ENCODE measurements at places on chromosomes 3 and 15.

DNA sequence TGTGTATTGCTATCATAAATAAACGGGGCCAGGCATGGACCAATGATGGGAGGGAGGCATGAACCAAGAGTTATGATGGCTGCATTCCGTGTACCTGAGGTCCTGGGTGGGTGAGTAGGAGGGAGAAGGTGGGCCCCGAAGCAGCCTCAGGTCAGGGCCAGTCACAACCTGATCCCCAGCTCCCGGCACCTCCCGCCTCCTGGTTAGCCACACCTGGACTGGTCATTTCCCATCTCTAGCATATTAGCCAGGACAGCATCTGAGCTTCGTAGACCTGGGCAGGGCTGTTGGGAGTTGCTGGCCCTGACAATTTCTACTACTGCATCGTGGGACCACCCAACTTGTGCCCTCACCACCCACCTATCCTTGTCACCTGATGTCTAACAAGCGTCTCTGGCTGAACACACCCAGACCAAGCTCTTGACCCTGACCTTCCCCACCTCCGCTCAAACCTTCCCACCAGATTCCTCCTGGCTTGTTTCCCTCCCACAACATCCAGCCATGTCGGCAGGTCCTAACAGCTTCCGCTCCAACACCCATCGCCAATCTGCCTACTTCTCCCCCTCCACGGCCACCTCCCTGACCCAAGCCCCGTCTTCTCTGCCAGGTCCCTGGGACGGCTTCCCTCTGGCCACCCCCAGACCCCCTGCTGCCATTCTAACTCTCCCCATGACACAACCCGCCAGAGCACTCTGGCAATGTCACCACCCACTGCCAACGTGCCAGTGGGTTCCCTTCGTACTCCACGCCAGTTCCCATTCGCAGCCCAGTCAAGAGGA lies 133.8 kb upstream of the IQSEC1 start:
- DNase-seq = no peak

DNA sequence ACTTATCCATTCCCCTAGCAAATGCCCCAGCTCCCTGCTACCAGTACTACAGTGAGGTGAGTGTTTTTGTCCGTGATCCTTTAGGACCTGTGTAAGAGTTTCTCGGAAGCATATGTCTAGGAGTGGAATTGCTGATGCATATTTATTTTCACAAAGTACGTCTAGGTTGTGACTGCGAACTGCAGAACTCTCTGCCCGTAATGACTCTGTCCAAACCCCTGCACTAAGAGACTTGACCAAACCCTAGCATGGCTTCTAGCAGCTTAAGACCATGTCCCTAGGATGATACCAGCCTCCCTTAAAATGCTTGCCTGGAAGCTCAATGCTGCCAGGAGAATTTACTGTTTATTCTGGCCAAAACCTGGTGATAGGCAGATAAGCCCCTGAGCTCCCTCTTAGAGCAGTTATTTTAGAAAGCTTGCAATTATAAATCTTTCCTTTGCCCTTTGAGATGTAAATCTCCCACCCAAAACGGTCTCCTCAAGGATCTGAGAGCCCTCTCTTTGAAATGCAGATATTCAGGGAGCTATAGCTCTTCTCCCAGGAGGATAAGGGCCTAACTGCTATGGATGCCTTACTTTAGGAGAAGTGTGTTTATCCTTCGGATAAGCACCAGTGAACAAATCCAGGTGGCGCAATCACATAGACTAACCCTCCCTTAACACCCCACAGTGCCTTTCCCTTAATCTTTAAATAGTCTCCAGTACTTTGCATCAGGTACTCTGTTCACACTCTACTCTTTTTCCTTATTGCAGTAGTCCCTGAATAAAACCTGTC lies 14.7 kb upstream of the CA12 start:
- DNase-seq = no peak

DNA sequence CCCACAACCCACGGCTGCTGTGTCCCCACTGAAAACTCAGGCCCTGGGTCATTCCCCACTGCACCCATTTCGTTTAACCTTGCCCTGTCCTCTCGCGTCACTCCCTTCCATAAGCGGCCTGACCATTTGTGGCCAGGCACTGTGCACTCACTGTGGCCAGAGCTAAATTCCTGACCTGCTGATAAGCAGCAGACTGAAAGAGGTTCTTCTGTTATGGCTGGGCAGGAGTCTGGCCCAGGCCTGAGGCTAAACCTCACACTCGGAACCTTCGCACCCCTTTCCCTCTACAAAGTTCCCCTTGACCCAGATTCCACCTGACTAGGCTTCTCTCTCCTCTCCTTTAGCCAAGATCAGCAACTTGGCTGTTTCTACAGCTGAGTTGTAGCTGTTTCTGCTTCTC lies 62.3 kb downstream of the ADAMTS17 start:
- no peak for DNase-seq

DNA sequence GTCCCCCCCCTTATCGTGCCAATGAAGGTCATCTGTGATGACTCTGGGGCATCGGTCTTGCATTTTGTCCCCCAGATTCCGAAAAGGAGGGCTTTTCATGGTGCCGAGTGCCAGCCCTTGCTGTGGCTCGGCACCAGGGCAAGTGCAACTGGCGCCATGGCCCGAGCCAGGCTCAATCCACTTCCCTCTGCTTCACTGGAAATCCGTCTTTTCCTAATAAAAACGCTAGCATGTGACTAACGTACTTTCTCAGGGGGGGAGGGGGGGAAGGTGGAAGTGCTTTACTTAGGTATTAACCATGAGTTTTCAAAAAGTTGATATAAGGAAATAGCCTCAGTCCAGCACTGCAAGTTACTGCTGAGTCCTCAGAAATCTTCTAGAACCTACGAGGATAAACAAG lies 20.5 kb downstream of the TRPM1 start:
- no peak for DNase-seq

DNA sequence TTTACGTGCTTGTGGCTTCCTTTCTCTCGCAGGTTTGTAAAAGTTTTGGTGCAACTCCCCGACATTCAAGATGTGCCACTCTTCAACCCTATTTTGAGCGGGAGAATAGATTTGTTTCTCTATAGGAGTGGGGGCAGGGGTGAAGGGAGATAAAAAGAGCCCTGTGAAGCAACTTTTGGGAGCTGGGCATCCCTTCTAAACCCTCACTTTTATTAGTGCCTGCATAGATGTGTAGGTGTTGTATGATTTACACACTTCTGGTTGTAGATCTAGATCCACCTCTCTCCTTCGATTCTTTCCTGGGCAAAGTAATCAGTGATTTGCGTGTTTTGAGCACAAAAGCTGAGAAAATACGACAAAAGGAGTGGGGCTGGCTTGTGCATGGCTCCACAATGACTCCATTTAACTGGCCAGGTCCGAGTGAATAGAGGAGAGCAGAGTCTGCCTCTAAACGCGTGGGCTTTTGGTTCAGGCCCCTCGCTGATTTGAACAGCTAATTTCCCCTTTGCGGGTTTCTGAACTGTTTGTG lies 17.7 kb downstream of the SOX2 start:
- no peak for DNase-seq

- no peak for DNase-seq
Observed at GRCh38 chr3:167886690-167887089, 151.2 kb downstream of the SERPINI1 start.

DNA sequence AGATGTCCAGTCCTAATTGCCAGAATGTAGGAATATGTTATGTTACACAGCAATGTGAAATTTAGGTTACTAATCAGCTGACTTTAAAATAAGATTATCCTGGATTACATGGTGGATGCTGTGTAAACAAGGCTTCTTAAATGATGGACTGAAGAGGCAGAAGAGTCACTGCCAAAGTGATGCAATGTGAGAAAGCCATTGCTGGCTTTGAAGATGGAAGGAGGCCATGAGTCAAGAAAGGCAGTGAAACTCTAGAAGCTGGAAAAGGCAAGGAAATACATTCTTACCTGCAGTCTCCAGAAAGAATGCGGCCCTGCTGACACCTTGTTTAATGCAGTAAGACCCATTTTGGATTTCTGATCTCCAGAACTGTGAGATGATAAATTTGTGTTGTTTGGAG lies 179.1 kb upstream of the ZPLD1 start:
- DNase-seq = no peak

DNA sequence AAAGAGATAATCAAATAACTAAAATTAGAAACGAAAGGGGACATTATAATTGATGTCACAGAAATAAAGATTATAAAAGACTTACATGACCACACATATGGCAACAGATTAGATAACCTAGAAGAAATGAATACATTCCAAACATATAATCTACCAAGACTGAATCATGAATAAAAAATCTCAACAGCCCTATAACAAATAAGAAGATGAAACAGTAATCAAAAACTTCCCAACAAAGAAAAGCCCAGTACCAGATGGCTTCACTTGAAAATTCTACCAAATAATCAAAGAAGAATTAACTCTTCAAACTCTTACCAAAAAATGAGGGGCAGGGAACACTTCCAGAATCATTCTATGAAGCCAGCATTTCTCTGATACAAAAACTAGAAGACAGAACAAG lies 11.8 kb downstream of the TOP2B start:
- no peak for DNase-seq

DNA sequence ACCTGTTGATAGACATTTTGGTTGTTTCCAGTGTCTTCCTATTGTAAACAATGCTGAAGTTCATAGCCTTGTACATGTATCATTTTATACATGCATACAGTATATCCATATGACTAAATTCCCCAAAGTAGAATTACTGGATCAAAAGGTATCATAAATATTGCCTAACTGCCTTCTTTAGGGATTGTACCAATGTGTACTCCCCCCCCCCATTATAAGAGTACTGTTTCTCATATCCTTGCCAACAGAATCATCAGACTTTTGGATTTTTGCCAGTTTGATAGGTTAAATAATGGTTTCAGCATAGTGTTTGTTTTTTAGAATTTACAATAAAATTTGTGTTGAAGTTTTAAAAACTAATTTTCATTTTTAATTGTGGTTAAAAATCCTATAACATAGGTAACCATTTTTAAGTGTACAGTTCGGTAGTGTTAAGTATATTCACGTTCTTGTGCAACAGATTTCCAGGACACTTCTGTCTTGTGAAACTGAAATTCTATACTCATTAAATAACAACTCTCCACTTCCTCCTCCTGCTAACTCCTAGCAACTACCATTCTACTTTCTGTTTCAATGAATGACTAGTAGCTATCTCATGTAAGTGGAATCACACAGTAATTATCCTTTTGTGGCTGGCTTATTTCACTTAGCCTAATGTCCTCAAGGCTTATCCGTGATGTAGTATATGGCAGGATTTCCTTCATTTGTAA lies 30.8 kb upstream of the MAP3K13 start:
- DNase-seq = no peak

DNA sequence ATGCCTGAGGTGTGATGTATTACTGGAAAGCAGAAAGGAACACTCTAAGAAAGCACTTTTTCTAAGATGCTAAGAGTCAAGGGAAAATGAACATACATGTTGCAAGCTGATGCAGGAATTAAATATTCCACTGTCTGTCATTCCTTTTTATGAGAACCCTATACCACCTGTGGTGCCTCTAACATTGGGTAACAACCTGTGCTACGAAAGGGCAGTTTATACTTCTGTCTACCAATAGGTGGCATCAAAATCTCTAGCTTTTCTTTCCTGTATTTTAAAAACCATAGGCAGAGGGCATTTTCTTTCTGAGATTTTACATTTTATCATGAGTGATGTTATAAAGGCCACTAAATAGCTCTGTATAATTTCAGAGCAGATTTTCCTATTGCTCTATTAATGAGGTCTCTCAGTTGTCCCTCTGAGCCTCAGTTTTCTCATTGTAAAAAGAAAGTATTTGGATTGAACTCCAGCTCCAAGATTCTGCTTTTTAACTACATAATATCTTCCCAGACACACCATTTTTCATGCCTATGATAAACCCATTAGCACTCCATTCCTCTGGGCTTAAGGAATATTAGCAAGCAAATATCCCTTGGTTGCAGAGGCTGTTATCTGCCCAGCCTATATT lies 3.5 kb upstream of the CPNE4 start:
- no peak for DNase-seq

- no peak for DNase-seq
Observed at GRCh38 chr3:72331076-72331475, 517.2 kb downstream of the SHQ1 start.

DNA sequence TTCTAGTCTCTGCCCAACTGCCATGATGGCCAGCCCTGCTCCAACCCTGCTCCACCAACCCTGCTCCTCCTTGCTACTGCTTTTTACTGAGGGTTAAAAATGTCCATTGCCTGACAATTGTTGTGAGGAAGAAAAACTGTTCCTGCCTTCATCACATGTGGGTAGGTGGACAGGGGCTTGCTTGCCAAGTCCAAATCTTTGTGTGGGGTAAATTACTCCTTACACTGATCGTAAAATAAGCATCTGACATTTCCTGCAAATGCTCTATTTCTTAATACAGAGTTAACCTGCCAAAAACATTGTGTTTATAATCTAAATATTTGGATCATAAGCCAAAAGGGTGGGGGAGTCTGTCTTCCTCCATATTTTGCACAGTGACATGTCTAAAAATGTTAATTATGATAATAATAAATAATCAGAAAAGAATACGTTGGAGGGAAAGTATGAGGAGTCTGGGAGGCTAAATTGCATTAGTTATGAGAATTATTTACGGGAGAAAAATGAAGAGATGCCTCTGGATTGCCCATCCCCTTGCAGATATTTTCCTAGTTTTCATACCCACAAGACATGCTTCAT lies 242.5 kb upstream of the TBL1XR1 start:
- no peak for DNase-seq

- DNase-seq = no peak
Observed at GRCh38 chr15:39000008-39000734, 435.6 kb upstream of the RASGRP1 start.

DNA sequence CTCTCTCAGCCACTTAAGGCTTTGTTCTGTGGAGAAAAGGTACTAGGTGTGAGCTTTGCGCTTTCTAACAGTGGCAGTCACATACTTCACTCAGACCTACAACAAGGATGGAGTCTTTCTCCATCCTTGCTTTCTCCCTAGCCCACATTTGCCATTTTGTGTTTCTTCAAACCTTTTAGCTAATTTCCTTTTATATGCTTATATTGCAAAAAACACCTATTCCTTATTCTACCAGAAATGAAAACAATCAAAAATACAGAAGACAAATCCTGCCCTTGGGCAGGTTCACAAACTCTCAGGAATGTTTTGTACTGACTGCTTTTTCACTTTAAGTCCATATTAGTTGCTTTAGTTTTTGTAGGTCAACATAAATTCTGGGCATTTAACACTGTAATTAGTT lies 914.2 kb downstream of the SQOR start:
- DNase-seq = no peak

DNA sequence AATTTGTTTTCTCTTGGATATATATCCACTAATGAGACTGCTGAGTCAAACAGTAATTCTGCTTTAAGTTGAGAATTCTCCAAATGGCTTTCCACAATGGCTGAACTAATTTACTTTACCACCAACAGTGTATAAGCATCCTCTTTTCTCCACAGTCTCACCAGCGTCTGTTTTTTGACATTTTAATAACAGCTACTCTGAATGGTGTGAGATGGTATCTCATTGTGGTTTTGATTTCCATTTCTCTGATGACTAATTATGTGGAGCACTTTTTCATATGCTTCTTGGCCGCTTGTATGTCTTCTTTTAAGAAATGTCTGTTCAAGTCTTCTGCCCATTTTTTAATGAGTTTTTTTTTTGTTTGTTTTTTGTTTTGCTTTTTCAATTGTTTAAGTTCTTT lies 206.2 kb downstream of the CTNNB1 start:
- DNase-seq = no peak

- no peak for DNase-seq
Observed at GRCh38 chr3:126170073-126170777, 10.2 kb downstream of the ALDH1L1 start.

All from stimulated activated CD4-positive, alpha-beta T cell treated with anti-CD3 and anti-CD28 coated beads, Interleukin-2, amount 100 ng/mL, for 48 hours (primary cell).